ENCODE measurements at places on chromosomes 6 and 20. TPM values are rescaled to one million over a fixed set of nuclear protein-coding genes. Genes with fewer than 3 reads are reported as not detected.

C20orf144 gene
- total RNA-seq = not detected

GNMT gene
- total RNA-seq = 2.4 TPM

OOEP gene
- not detected for total RNA-seq

SLC12A5 gene
- total RNA-seq = 1.2 TPM

SLC25A27 gene
- total RNA-seq = 19.1 TPM

DSP gene
- total RNA-seq = 22.8 TPM

RGL2 gene
- 117 TPM for total RNA-seq

DNA sequence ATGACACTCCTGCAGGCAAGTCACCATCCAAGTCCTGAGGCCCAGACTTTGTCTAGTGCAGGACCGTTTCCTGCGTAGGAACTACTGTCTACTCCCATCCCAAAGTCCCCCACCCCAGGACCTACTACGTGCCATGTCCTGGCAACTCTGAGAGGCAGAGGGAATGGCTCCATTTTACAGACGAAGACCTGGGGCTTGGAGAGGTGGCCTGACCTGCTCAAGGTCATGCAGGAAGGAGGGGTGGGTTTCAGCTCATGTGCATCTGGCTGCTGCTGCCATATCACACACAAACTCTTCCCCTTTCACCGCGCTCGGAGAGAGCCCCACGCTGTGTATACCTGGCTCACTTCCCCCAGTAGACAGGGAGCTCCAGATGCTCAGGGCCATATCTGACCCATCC lies 1.2 kb upstream of the NOL4L start:
- DNase-seq = no peak

DNA sequence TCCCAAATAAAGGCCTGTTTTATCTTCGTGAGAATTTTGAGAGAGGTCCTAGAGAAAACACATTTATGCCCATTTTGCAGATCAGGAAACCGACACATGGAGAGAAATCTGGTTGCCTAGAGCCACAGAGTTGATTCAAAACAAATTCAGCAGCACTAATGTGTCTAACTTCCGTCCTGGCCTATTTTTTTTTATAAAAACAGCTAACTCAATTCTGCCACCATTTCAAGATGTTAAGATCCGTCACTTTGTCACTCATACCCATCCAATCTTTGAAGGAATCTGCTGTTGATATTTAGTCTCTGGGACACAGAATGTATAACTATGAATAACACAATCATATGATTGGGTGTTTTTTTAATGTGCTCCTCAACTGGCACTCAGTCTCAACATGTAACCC lies 611.1 kb upstream of the ARID1B start:
- no peak for DNase-seq

GRCh38 chr6:108947114-108947854 lies 99.1 kb downstream of the ARMC2 start:
- no peak for DNase-seq

DNA sequence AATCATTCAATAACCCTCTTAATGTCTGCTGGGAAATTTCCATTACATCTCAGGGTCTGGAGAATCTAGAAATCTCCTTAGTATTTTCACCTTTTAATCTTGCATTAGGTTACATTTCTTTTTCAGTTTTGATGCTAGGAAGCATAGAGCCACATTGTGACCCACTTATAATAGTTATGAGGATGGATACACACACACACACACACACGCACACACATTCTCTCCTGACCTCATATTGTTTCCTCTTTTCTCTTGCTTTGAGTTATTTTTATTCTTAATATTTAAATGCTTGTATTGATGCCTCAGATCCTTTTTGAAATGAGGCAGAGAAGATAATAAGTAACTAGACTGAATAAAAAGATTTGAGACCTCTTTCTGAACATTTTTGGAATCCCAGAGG lies 128.4 kb downstream of the KLHL32 start:
- DNase-seq = no peak

DNA sequence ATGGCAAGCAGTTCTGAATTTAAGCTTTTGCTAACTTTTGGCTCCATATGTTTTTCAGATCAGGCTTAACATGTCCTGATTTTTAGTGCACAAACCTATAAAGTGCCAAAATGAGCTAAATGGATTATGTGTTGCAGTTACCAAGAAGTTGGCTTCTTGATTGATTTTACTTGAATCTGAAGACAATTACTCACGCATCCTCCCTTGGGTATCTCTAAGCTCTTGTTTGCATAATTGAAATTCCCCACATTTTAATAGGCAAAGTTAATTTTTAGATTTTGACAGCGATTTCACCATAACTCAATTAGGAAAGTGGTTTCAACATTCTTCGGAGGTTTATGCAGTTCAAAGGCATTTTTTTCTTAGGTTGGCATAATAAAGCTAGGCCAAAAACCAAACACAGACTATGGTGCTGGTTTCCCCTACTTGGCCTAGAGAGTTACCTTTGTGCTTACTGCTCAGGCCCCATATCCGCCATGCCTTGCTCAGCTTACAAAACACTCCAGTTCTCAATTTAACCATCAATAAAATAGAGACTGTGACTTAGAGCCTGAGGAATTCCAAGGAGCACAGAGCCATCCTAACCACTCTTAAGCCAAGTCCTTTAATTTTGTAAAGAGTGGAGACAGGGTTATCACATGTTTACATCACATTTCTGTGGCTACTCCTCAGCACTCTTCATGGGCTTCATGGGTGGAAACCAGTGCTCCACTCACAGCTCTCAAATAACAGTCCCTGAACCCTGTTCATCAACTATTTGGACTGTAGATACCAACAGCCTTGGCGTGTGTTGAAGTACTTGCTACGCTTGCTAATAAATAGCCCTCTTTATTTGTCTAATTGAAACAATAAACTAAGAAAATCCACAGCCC lies 32.1 kb downstream of the LAMA4 start:
- DNase-seq = no peak

- DNase-seq = no peak
Measured at GRCh38 chr6:26105842-26106241, 18.6 kb downstream of the HFE start.

DNA sequence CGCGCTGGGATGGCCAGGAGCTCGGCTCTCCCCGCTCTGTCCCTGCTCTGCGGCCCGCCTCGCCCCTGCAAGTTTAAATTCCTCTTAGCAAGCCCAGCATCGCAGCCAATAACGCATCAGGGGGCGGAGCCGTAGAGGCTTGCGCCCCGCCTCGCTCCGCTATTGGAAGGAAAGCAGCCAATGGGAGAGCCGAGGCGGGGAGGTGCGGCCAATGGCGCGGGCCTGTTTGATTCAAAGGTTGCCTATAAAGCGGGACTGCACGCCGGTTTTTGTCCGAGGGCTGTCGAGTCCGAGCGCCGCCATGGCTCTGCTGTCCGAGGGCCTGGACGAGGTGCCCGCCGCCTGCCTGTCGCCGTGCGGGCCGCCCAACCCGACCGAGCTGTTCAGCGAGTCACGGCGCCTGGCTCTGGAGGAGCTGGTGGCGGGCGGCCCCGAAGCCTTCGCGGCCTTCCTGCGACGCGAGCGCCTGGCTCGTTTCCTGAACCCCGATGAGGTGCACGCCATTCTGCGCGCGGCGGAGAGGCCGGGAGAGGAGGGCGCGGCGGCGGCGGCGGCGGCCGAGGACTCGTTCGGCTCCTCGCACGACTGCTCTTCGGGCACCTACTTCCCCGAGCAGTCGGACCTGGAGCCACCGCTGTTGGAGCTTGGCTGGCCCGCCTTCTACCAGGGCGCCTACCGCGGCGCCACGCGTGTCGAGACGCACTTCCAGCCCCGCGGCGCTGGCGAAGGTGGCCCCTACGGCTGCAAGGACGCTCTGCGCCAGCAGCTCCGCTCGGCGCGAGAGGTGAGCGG lies at the start of gene FAM83D:
FAM83D (plus strand) TSS at position 276 of the 792 bp plus-strand sequence; CDS start at position 302, 26 bp downstream.
- peak; percentile 96 for DNase-seq

- DNase-seq = no peak
Measured at GRCh38 chr6:110662490-110663211, 152.6 kb downstream of the CDK19 start.

DNA sequence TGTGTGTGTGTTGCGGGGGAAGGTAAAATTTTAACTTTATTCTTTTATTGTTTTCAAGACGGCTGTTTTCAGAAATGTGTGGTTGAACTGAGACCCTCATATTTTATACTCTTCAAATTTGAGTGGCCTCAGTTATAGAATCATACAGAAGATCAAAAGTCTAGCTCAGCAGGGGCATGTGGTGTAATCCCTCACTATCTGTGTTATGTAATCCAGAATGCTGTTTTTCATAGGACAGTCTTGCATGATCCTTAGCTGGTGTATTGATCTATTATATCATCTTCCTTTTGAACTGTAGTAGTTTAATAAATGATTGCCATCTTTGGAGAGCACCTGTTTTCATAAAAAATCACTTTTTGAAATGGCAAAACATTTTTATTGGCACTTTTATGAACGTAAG lies 1.4 kb downstream of the PLCB4 start:
- no peak for DNase-seq

DNA sequence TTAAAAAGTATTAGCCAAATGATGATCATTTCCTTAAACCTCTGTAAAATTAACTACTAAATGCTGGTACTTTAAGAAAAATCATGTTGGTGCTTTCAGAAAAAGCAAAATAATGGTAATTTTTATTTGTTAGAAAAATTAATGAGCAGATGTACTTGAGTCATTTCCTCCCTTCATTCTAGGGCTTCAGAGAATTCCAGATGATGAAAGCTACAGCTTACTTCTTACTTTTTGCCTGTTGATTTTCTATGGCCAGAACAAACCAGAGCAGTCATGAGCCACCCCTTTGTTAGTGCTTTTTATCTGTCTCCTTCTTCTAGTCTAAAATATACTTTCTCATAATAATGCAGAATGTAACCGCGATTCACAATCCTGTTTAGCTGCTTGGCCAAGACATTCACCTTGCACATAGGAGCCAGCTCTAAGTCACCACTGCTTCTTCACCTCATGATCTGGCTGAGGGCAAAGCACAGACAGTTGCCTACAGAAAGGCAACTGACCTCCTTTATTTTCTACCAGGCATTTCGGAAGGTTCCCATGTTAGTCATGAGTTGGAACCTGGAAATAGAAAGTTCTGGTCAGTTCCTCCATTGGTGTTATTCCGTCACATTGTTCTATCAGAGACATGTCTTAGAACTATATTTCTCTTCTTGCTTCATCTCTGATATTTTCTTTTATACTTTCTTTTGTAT lies 43.5 kb upstream of the TINAG start:
- DNase-seq = no peak
